ENCODE measurements at places on chromosomes 1 and 21.

DNA sequence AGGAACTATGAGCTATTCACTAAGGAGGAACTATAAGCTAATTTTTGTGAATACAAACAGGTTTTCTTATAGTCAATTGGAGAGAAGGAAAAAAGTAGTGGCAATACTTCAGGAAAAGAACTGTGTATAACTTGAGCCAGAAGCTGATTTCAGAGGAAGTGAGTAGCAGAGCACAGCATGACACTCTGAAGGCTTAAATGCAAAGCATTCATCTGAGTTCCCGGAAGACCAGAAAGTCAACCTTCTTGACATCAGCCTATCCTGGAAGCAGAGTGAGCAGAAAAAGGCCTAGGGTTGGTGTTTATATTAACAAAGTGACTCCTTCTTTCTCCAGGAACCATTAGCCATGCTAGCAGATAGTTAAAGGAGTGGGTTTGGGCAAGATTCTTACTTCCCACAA is 545.2 kb downstream of the MRPL39 start:
- no peak for DNase-seq

DNA sequence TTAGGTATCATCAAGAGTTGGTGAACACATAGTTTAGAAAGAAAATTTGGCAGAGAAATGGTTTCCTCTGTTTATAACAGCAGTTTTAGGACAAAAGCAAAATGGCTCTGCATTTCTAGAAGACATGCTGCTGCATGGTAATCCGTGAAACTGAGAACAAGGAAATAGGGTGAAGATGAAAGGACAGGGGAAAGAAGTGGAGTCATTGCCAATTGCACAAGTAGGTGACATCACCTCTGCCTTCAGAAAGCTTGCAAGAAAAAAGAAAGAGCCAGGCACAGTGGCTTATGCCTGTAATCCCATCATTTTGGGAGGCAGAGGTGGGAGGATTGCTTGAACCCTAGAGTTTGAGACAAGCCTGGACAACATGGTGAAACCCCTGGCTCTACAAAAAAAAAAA is 217.6 kb downstream of the LMX1A start:
- DNase-seq = no peak

DNA sequence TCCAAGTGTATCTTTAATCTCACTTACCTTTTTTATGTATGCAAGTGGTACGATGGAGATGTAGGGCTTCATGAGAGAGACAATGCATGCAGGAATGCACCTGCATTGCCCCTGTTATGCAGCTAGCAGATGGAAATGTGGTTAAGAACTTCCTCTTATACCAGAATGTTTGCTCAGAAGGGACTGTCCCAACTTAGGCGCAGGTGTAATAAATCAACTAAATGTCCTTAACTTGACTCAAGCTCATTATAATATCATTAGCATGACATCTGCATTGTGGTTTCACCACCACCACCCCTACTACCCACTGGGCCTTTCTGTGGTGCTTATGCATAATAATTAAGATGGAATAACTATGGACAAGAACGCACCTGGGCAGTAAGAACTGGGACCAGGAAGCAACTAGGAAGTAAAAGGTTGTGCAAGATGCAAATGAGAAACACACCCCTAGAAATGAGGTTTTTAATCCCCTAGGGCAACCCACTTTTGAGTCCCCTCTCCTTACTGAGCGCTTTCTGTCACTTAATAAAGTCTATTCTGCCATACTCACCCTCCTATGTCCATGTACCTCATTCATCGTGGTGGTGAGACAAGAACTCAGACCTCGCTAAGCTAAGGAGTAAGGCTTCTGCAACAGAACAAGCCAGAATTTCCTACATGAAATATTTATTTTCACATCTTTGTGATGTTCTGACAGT is 1103.3 kb upstream of the B3GALT2 start:
- DNase-seq = peak; percentile 20

- DNase-seq = peak; percentile 3
Measured at GRCh38 chr1:233328142-233328921, 808 bp downstream of the MAP3K21 start.

- DNase-seq = no peak
Measured at GRCh38 chr1:110637475-110637874, 31.3 kb upstream of the KCNA2 start.

DNA sequence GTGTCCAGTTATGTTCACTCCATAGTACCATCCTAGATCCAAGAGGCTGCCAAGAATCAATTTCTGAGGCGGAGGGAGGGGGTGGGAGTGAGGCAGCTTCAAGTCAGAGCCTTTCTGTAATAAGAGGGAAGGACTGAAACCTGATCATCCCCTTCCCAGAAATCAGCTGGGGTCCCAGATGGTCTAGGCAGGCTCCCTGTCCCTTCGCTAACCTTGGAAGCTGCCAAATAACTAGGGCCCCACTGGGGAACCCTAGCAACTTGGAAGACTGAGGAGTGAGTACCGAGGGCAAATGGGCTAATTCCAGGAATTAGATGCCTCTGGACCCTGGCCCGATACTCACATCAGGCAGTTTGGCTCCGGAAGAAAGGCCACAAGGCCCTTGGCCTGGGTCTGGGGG is 113.3 kb downstream of the NAV1 start:
- DNase-seq = no peak

DNA sequence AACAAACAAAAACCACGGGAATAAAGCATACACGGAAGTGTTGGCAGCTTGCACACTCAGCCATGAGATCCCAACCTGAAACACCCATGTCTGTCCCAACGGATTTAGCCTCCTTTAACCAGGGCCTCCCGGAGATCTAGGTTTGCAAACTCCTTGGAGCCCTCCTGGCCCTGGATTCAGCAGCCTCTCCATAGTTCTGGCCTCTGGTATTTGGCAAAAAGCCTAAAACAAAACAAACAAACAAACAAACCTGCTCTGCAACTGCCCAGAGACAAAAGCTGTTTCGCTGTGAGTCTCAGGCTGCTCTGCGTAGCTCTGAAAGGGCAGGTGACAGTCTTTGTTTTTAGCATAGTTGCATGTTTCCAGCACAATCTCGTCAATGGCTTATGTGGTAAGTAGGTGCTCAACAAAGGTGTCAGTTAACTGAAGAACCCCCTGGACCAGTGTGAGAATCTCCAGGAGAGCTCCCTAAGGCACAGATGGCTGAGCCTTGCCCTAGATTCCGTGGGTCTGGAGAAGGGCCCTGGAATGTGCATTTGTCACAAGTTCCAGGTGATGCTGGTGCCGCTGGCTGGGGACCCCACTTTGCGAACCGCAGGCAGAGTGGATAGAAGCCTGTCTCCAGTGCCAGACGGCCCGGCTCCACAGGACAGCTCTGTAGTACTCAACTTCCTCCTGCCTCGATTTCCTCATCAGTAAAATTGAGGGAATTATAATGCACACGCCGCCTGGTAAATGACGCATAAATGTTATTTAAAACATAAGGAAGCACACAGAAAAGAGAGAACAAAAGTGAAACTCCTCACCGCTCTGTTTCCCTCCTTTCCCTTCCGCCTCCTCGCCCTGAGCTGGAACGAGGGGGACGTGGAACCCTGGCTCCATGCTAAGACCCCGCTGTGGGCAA is 86.2 kb downstream of the RIPK4 start:
- DNase-seq = no peak

GRCh38 chr1:156814571-156815260 is 1.9 kb downstream of the SH2D2A start:
- DNase-seq = no peak

DNA sequence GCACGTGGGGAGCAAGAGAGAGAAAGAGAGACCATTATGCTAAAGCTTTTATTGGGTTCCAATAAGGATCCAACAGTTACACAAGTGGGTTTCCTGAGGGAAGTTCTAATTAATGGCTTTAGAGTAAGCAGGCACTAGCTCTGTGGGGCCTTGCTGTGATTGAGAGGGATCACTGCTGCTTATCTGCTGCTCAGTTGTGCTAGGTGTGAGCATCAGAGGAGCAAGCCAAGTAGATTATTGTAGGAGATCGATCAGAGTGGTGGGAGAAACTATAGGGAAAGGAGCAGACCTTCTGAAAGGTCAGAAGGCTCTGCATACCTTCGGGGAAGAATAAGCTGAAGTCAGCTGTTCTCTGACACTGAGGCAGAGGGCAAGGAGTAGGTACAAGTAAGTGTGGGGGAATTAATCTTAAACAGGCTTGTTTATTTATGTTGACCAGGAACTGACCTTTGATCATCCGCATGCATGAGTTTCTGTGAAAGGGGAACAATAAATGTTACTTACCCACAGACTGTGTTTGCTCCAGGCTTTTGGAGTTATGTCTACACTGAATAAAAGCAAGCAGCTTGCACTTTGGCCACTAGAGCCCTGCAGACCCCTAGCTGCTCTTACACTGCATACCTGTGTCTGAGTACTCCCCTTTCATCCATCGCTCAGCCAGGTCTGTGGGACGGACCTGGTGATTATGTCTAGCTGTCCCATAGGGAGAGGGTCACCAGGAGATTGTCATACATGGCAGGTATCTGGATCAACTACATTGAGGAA is 89.7 kb downstream of the TNNI3K start:
- no peak for DNase-seq

All from activated T-helper 1 cell treated with anti-CD3 and anti-CD28 coated beads, Interleukin-12 subunit alpha, Interleukin-12 subunit beta, Interleukin-2, Interleukin-4 antibody, amounts not matched to agents 30 ng/mL and 10 ng/mL and 1 ng/mL, durations not matched to agents 14 hours and 24 hours and 36 hours (primary cell).